WTC11 (cell line): ENCODE measurements at places on chromosomes 6 and 20. TPM values are rescaled to one million over a fixed set of nuclear protein-coding genes. Genes with fewer than 3 reads are reported as not detected.
A peak's percentile ranks its signal among the peaks of the same experiment; 100 is the strongest.

- DNase-seq, result no peak
These were observed 113.7 kb upstream of the LOC128125822 start for GRCh38 chr6:63458480-63459115.

GRCh38 chr20:52083627-52084232 lies 107.8 kb downstream of the ZFP64 start:
- DNase-seq, result peak; percentile 75

GRCh38 chr6:124054034-124054433 lies 250.4 kb downstream of the NKAIN2 start:
- no peak for DNase-seq

DNA sequence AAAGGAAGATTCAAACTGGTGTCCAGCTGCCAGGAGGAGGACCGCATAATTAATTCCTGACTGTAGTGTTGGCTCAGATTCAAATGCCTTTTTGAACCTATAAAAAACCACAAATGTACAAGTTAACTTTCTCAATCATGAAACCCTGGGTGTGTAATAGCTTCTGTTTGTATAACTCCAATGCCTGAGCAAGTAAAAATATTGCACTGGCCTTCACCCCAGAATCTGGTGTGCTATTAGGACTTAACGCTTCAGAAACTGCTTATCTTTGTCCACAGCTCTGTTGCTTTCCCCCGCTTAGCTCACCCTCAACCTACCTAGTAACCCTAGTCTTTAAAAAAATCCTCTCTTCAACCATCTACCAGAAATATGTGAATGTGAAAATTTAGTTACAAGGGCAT lies 119.1 kb upstream of the MAP7 start:
- no peak for DNase-seq

DNA sequence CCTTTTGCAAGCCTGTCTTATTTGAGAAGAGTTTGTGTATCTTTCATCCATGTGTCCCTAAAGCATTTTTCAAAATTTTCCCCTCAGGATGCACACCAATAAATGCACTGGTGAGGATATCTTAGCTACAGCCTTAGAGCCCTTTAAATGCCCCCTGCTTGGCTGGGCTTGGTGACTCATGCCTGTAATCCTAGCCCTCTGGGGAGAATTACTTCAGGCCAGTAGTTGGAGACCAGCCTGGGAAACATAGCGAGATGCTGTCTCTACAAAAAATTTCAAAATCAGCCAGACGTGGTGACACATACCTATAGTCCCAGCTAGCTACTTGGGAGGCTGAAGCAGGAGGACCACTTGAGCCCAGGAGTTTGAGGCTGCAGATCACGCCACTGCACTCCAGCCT lies 33.8 kb upstream of the PLCB4 start:
- DNase-seq, result no peak

GRCh38 chr6:169026175-169026574 lies 227.5 kb downstream of the THBS2 start:
- DNase-seq, result no peak

DNA sequence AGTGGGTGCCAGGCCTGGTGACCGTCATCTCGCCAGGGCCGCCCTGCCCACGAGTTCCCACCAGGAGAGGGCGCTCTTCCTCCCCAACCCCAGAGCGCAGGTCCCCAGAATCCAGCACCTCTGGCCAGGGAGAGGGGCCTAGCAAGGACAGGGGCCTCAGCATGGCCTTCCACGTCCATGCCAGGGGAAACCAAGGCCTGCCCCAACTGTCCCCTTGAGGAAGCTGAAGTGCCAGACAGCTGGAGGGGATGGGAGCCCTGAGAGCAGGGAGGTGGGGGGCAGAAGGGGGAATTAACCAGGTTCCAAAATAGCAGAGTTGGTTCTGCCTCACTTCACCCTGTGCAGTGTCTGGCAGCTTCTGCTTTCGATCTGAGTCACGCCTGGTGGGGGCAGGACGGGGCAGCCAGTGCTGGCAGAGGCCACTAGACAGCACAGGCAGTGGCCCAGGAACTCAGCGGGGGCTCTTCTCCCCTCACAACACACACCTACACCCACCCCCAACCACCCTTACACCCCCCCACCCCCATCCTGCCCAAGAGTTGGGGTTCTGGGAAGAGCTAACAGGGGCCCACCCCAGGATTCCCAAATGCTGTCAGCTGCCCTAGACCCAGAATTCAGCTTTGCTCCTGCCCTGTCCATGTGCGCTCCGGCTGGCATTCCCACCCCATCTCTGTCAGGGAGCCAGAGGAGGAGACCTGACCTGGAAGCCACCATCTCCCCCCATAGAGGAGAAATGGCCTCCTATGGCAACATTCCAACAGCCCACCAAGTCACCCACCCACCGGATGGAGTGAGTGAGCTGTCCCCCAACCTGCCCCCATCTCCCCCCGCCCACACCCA lies 29.2 kb downstream of the TFEB start:
- DNase-seq, result peak; percentile 81

TMC2 gene
- total RNA-seq, result not detected in 3 replicates

THBD gene
- total RNA-seq, result 0.34 to 1.0 TPM (median 0.92 TPM) in 3 replicates

DNA sequence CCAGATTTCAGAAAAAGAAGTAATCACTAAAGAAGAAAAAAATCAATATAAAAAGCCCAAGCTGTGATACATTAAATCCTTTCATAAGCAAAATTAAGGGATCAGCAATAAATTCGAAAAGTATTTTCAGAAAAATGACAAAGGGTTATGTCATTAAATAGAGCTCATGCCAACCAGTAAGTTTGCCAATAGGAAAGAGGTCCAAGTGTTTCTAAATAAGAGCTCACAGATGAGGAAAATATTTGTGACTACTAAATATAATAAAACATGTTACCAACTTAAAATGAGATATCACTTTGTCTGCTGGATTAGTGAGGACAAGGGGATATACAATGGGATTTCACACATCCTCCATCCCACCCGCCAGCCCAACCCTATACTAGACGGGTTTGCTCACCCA lies 140.3 kb upstream of the EYA4 start:
- DNase-seq, result no peak

NR2E1 gene
- total RNA-seq, result not detected in 3 replicates

GRCh38 chr20:37249304-37249703 lies 12.3 kb downstream of the GHRH start:
- no peak for DNase-seq

DNA sequence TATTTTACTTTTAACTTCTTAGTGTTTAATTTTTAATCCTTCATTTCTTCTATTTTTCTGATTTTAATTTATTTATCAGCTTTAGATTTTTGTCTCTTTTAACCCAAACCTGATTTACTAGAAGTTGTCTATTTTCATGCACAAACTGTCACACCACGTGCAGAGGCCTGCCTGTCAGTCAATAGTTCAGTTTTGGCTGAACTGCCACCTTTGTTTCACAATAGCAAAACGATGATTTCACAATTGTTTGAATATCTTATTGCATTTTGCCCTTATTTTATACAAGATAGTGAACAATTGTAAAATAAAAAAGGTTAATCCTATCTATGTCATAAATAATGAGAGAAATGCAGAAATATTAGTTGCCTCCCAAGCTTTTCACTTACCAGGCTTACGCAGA lies 24.0 kb upstream of the PPP1R3G start:
- no peak for DNase-seq

DNA sequence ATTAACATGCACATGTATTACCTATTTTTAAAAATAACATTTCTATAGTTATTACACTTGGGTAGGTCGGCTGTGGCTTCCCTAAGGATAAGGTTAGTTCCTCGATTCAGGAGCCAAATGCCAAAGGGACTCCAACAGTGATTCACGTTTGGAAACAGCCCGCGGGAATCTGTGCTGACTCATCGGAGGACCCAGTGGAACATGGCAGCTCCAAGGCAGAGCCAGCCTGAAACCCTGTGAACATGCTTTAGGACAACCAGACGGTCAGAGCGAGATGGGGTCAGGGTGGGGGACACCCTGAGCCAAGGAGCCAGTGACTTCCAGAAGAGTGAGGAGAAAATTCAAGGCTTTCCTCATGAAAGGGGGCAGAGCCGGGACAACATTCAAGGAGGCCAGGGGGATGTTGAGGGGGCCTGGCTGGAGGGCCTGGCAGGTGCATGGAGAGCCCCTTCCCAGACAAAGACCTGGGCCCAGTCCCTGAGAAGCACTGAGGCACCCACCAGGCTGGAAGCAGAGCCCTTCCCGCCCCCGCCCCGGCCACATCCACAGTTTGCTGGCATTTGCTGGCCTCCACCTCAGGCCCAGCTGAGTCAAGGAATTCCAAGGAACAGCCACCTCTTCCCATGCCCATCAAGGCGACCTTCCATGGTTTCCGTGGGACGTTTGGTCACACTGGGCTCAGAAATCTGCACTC lies 133.2 kb downstream of the SNX5 start:
- DNase-seq, result no peak

GRCh38 chr6:84777888-84778287 lies 13.5 kb upstream of the TBX18 start:
- no peak for DNase-seq

- DNase-seq, result no peak
These were observed 19.1 kb upstream of the TFB1M start for GRCh38 chr6:155333414-155333813.

- DNase-seq, result no peak
These were observed 142.9 kb downstream of the CDC5L start for GRCh38 chr6:44530209-44530909.
